Smooth muscle cell of bladder (primary cell): ENCODE measurements at places on chromosomes 2 and 18. TPM values are rescaled to one million over a fixed set of nuclear protein-coding genes. Genes with fewer than 3 reads are reported as not detected.

FEV gene
- not detected in 2 replicates for total RNA-seq

CNTNAP5 gene
- not detected in 2 replicates for total RNA-seq

KLHL30 gene
- total RNA-seq: 0.46 and 0.57 TPM in 2 replicates

CFC1 gene
- not detected in 2 replicates for total RNA-seq

IL1F10 gene
- total RNA-seq: not detected in 2 replicates

TNFAIP6 gene
- total RNA-seq: 104 and 350 TPM in 2 replicates

TP53I3 gene
- 35.7 and 46.9 TPM in 2 replicates for total RNA-seq

TDRD15 gene
- total RNA-seq: not detected in 2 replicates

SIX3 gene
- not detected in 2 replicates for total RNA-seq

RAB17 gene
- 0.14 and 0.28 TPM in 2 replicates for total RNA-seq

CDH7 gene
- under 0.01 TPM in 1 of 2 replicates, not detected in the other for total RNA-seq

MBP gene
- total RNA-seq: 13.2 and 43.8 TPM in 2 replicates

RBM43 gene
- total RNA-seq: 6.1 and 8.8 TPM in 2 replicates

NTSR2 gene
- total RNA-seq: under 0.01 TPM in 1 of 2 replicates, not detected in the other

CD28 gene
- under 0.01 TPM in 1 of 2 replicates, not detected in the other for total RNA-seq

CPO gene
- total RNA-seq: 0.09 TPM in 1 of 2 replicates, not detected in the other

CHRNA1 gene
- total RNA-seq: 0.09 and 0.14 TPM in 2 replicates

TMEM37 gene
- 0.37 and 0.57 TPM in 2 replicates for total RNA-seq

SLC5A6 gene
- 11.5 and 14.7 TPM in 2 replicates for total RNA-seq

OTOS gene
- not detected in 2 replicates for total RNA-seq

FBXO36 gene
- 2.3 and 3.8 TPM in 2 replicates for total RNA-seq

C1QL2 gene
- total RNA-seq: not detected in 2 replicates

ADCY3 gene
- total RNA-seq: 35.8 and 42.3 TPM in 2 replicates

LDLRAD4 gene
- 0.71 and 3.1 TPM in 2 replicates for total RNA-seq

GALNT5 gene
- total RNA-seq: 26.9 and 28.8 TPM in 2 replicates

FBXO48 gene
- total RNA-seq: 0.28 TPM in 2 replicates

TGFA gene
- total RNA-seq: under 0.01 and 0.28 TPM in 2 replicates

PTCD3 gene
- 72.7 and 76.2 TPM in 2 replicates for total RNA-seq

GPR35 gene
- total RNA-seq: 0.28 and 0.74 TPM in 2 replicates

SULT1C4 gene
- 0.37 TPM in 1 of 2 replicates, not detected in the other for total RNA-seq

FRZB gene
- total RNA-seq: 0.09 TPM in 1 of 2 replicates, not detected in the other

GPR39 gene
- 0.28 TPM in 2 replicates for total RNA-seq

LIMS4 gene
- total RNA-seq: 1.1 TPM in 2 replicates

G6PC2 gene
- not detected in 2 replicates for total RNA-seq

SALL3 gene
- total RNA-seq: not detected in 2 replicates

ECEL1 gene
- total RNA-seq: not detected in 2 replicates

GLB1L gene
- total RNA-seq: 22.3 and 38.6 TPM in 2 replicates

DHRS9 gene
- total RNA-seq: 0.09 TPM in 1 of 2 replicates, not detected in the other

RAX gene
- not detected in 2 replicates for total RNA-seq

GKN1 gene
- total RNA-seq: not detected in 2 replicates

LINC00305 gene
- total RNA-seq: not detected in 2 replicates

NCKAP1 gene
- 93.6 and 129 TPM in 2 replicates for total RNA-seq
